Activated effector memory CD4-positive, alpha-beta T cell treated with anti-CD3 and anti-CD28 coated beads, Interleukin-2, amount 50 U/mL, for 16 hours (primary cell): ENCODE measurements at places on chromosomes 2 and 18.

GRCh38 chr2:156540706-156541105, 104.5 kb downstream of the GPD2 start:
- DNase-seq, result no peak

GRCh38 chr2:10091182-10091888, 11.1 kb upstream of the CYS1 start:
- no peak for DNase-seq

DNA sequence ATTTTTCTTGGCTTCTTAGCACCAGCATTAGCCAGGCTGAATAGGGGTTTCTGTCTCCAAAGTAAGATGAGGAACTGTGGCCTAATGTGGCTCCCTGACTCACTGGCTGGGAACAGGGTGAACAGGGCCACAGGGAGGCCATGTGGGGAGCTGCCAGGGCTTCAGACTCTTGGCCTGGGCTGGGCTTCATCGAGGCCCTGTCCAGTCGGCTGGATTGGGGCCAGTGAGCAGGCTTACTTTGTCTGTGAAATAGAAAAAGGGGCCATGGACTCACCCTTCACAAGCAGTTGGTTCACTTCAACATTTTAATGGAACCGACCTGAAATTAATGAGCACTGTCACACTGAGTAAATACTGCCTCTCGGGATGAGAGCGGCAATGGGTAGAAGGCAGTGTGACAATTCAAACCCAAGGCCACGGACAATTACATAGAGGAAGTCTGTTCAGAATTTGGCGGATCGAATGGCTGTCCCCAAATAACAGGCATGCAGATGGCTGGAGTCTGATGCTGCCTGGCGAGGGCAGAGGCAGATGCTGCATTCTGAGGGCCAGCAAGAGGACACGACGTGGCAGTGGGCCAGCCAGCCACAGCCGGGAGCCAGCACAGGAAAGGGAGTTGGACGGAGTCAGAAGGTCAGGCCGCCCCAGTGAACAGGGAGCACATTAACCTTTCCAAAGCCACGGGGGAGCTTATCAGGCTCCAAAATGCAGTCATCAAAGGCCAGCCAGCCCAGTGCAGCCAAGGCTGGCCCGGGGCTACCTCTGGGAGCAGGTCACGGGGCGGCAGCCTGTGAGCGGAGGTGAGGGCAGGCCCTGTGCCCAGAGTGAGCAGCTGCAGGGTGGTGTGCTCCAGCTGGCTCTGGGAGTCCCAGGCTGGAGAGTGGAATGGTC, 146.6 kb upstream of the REV1 start:
- no peak for DNase-seq

DNA sequence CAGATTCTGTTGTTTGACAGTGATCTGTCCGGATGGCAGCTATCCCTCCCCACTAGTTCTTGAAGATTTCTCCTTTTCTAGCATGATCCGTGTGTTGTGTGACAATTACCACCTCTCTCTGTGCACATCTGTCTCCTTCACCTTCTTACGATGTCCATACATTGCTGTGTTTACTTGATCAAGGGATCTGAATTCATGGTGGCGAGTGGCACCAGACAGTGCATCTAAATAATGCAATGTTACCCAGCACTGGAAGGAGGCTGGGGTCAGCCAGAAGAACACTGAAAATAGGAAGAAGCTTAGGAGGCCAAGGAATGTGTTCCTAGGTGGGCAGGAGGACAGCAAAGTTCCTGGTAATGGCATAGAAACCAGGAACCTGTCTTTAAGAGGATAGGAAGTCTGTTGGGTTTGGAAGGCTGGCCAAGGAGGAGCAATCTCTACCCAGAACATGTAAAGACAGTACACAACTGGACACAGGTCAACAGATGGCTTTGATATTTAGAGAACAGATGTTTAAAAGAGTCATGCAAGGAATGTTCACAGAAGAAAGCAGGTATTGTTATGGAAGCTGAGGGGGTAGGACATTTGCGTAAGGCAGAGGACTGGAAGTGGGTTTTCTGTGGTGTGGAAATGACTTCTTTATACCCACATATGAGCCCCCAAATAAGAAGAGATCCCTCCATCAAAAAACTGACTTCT, 126.4 kb downstream of the HRH4 start:
- no peak for DNase-seq

DNA sequence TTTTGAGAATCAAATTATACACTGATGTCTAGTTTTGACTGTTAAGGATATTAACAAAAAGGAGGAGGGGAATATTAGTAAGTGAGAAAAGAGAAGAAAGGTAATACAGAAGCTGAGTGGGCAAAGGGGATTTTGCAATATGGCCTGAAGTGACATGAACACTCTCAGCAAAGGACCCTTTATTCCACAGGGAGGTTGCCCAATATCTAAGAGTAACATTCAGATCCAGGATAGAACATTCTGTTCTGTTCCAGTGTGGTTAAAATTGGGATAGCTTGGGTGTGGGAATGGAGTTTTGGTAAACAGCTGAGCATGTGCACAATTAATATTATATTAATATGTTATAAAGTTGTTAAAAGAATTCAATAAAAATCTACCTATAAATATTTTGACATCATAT, 120.1 kb downstream of the ZNF385B start:
- no peak for DNase-seq

- no peak for DNase-seq
These were observed 2.0 kb downstream of the NAGK start for GRCh38 chr2:71070294-71071093.

GRCh38 chr2:138910427-138910826, 130.2 kb upstream of the NXPH2 start:
- no peak for DNase-seq

- DNase-seq, result no peak
These were observed 897.9 kb upstream of the KLHL29 start for GRCh38 chr2:22487036-22487435.

GRCh38 chr2:46315103-46315890, 18.1 kb downstream of the EPAS1 start:
- no peak for DNase-seq
